ENCODE measurements at places on chromosomes 6 and 20.

DNA sequence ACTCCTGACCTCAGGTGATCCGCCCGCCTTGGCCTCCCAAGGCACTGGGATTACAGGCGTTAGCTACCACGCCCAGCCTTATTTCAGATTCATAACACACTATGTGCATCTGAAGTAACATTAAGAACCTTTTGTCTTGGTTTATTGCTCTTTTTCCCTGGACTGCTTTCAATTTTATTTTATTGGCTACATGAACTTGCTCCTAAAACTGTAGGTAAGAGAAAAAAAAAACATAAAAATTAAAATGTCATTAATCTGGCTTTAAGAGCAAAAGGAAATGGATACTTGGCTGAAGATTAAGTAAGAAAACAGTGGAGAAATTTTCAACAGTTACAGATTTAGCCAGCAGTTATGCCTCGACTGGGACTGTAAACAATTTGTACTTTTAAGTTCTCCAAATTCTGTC is 62.5 kb downstream of the GJA1 start:
- DNase-seq, result no peak

GRCh38 chr6:138817799-138818198 is 21.9 kb downstream of the ECT2L start:
- peak; percentile 33 for DNase-seq

- DNase-seq, result no peak
These were observed 67.0 kb downstream of the NOX3 start for GRCh38 chr6:155388591-155388990.

GRCh38 chr6:6614096-6614982 is 25.8 kb downstream of the LY86 start:
- peak; percentile 17 for DNase-seq

DNA sequence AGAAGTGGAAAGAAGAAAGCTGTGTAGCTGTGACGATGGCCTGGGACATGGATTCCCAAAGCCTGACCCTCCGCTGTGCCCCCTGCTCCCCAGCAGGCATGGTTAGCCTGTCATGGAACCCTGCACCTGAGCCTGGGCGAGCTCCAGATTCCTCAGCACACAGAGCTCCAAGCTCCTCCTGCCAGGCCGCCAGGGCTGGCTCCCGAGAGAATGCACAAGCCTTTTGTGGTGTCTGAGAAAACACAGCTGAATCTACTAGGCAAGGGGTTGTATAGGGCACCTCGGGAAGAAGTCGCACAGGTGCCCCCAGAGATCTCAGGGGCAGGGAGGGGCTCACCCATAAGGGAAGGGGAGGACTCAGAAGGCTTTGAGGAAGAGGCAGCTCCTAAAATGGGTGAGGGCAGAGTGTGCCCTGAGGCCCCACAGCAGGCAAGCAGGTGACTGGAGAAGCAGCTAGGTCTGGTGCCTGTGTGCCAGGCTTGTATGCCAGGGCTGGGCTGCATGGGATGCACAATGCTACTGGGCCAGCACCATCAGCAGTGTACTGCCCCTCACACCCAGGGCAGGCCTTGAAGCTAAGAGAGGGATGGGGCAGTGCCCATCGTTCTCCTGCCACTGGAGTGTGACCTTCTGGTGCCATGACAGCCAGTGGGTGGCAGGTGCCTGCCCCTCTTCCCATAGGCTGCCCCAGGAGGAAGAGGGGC is 64.3 kb upstream of the CD93 start:
- no peak for DNase-seq

DNA sequence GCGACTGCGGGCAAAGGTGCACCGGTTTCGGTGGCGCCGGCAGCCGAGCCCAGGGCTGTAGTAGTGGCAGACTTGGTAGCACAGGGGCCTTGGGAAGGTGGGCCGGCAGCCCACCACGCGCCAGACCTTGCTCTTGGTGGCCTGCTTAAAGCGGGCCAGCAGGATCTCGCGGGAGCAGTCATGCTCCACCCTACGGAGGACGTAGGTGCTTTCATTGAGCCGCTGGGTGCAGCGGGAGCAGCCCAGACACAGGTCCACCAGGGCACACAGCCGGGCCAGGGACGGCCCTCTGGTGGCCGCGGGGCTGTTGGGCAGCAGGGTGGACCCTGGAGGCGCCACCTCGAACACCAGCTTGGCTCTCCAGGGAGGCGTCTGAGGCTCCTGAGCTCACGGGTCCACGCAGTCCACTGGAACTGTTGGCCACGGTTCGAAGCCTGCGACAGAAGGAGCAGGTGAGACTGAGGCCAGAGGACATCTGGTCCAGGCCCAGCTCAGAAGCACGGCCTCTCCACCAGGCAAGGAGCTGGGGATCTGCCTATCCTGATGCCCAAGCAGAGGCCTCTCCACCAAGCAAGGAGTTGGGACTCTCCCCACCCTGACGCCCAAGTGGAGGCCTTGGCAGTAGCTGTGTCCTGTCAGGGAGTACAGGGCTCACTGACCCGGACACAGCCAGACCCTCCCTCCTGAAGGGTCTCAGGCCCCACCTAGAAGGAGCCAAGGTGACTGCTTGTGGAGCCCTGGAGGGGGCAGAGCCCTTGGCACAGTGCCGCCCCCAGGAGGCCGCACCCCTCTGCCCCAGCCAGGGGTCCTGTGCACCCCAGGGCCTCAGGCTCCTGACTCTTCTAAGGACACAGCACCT is 1.0 kb downstream of the HELZ2 start:
- no peak for DNase-seq

DNA sequence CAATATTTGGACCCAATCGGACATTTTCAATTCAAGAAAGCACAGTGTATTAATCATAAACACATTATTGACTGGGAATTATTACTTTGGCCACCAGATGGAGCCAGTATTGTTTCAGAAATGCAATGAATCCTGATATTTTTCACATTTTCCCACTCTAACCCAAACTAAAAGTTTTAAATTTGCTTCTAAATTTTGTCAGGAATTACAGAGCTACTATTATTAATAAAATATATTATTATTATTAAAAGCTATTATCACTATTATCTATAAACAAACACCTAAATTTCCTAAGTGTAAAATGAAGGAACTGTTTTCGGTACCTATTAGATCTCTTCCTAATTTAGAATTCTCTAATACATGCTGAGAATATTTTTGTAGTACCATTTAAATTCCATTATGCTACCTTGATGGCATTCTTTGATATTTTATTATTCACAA is 245.3 kb downstream of the OGFRL1 start:
- no peak for DNase-seq

DNA sequence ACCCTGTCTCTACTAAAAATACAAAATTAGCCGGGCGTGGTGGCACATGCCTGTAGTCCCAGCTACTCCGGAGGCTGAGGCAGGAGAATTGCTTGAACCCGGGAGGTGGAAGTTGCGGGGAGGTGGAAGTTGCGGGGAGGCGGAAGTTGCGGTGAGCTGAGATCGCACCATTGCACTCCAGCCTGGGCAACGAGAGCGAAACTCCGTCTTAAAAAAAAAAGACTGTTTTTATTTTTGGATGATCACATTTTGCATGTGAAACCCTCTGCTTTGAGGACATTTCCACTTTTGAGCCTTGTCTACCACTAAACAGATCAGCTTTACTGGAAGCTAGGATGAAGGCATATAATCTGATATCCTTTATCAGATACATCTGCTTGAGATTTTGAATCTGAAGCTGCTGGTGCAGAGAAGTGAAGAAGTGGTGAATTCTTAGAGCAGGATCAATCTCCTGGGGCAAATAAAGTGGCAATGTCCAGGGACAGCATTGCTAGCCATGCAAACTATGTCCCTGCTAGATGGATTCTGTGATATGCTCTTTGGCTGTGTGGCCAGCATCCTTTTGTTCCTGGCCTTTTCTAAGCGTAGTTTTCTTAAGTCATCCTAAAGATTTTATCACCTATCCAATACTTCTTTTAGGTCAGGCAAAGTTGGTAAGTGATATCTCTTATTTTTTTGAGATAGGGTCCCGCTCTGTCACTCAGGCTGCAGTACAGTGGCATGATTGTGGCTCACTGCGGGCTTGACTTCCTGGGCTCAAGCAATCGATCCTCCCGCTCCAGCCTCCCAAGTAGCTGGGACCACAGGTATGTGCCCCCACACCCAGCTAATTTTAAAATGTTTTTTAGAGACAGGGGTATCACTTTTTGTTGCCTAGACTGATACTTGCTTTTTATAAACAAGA is 23.3 kb downstream of the RBL1 start:
- DNase-seq, result no peak

GRCh38 chr6:13428583-13429405 is 58.6 kb downstream of the GFOD1 start:
- DNase-seq, result peak; percentile 48

DNA sequence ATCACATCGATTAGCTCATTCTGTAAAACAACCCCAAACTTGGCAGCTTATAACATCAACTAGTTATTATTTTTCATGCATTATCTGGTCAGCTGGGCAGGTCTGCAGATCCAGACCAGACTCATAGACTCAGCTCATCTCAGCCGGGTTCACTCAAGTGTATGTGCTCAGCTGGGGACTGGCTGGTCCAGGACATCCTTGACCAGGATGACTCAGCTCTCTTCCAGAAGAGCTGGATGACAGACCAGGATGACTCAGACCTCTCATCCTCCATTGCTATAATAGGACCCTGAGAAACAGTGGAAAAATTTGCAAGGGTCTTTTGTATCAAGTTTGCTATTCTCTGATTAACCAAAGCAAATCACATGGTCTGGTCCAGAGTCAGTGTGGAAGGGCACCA is 312.5 kb upstream of the PLCB4 start:
- DNase-seq, result no peak

- DNase-seq, result no peak
These were observed 51.1 kb upstream of the TRDN start for GRCh38 chr6:123687864-123688263.

DNA sequence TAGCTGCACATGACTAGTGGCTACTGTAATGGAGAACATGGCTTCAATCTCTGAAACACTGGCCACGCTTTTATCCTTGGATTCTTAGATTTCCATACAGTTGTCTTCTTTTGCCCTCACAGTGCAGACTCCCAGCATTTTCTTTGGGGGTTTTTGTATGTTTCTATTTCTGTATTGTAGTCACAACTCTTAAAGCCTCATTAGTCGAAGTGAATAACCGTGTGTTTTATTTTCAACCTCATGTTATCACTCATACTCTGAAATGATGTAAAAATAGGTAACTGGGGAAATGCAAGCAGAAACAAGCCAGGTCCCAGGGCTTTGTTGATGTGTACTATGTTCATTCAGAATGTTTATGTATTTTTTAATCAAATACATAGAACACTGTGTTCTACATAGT is 162.9 kb downstream of the JARID2 start:
- no peak for DNase-seq

- no peak for DNase-seq
These were observed 10.8 kb upstream of the ANKRD60 start for GRCh38 chr20:58239216-58239615.

DNA sequence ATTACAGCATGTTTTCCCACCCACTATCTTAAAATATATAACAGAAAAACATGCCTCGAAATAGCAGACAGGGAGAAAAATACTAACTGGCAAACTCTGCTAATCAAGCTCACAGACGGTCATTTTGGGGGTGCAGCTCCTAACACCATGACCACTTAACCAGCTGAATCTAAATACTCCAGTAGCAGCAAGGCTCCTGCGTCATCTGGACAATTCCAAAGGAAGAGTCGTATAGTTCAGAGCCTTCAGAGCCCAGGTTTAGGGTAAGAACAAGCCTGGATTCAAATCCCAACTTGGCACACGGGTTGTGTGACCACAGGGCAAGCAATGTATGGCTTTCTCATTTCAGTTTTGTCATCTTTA is 81.3 kb upstream of the COL21A1 start:
- DNase-seq, result no peak

GRCh38 chr6:149324428-149324827 is 6.9 kb downstream of the TAB2 start:
- no peak for DNase-seq

DNA sequence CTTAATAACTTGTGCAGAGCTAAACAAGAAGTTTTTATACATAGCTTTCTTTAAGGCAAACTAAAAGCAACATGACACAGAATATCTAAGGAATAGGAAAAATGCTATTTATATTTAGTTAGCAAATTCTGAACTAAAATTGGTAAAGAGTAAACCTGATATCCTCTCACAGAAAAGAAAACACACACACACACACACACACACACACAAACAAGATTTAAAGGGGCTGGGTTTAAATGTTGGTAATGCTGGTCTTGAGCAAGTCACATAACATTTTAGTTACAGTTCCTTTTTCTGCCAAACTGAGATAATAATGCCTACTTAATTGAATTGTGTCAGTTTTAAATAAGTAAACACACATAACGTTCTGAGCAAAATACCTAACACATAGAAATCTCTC is 1.6 kb downstream of the TRDN start:
- DNase-seq, result no peak

DNA sequence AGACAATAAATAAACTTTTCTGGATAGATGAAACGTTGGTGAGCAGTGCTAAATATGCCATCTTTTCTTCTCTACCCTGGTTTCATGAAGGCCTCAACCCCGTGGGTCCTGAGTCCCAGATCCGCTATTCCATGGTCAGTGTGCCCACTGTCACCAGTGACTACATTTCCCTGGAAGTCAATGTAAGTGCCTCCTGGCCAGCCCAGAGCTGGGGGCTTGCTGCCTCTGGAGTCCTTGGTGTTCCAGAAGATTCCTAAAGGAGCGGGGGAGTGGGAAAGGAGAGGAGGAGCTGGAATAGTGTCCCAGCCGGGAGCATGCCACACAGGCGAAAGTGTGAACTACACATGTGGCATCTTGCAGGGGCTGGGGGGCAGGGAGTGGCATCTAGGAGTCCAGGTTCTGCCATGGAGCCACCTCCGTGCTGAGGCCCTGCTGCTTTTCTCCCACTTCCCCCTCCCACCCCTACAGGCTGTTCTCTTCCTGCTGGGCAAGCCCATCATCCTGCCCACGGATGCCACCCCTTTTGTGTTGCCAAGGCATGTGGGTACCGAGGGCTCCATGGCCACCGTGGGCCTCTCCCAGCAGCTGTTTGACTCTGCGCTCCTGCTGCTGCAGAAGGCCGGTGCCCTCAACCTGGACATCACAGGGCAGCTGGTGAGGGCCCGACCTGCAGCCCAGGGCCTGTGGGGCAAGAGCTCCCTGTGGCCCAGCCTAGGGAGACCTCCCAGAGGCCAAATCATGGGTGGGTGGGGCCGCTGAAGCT is 10.8 kb downstream of the BPIFB2 start:
- no peak for DNase-seq

- DNase-seq, result no peak
These were observed 17.8 kb upstream of the AAR2 start for GRCh38 chr20:36218380-36219064.

DNA sequence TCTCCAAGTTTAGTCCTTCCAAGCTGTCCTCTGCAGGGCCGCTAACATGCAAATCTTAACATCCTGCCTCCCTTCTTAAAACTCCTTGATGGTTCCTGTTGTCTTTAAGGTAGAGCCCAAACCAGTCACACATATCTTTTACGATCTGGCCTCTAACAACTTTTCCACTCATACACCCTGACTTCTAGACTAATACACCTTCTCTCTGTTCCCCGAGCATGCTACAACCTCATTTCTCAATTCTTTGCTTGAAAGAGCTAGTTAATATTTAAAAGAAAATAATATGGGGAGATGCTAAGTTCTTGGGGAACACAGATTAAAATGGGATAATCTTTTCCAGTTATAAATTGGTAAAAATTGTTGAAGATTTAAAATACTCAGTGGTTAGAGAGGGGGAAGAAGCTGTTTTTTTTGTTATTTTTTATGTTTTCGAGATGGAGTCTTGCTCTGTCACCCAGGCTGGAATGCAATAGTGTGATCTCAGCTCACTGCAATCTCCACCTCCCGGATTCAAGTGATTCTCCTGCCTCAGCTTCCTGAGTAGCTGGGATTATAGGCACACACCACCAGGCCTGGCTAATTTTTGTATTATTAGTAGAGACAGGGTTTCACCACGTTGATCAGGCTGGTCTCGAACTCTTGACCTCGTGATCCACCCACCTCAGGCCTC is 250.7 kb downstream of the MAFB start:
- no peak for DNase-seq

Data from activated naive CD8-positive, alpha-beta T cell treated with anti-CD3 and anti-CD28 coated beads, Interleukin-2, amount 50 U/mL, for 24 hours (primary cell).